ENCODE measurements at places on chromosomes 6 and 20.

DNA sequence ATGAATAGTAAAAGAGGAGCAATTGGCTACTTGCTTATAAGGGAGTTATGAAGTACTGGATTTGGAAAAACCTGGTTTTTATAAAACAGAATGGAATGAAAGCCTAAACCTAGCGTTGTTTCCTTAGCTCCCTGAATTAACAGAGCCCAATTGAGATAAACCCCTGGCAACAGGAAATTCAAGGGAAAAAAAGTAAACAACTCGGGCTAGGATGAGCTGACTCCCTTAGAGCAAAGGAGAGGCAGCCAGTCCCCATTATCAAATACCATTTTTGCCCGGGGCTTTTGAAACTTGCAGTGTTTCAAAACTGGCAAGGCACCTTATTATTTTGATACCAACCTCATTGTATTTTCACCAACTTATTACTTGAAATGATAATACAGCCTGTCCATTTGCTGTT is 587.5 kb downstream of the CD109 start:
- no peak for DNase-seq

- no peak for DNase-seq
Observed at GRCh38 chr20:48583801-48584200, 244.0 kb downstream of the PREX1 start.

GRCh38 chr6:136144251-136145023 is 105.7 kb downstream of the MTFR2 start:
- DNase-seq = no peak

- DNase-seq = no peak
Observed at GRCh38 chr20:57663241-57663640, 43.0 kb upstream of the ZBP1 start.

GRCh38 chr6:125611573-125612344 is 137.7 kb upstream of the HEY2 start:
- no peak for DNase-seq

All from activated effector memory CD4-positive, alpha-beta T cell treated with Interleukin-2 at 50 U/mL for 16 hours (primary cell).